ENCODE measurements at places on chromosomes 13 and 19.

GRCh38 chr13:112185466-112185865 lies 118.5 kb downstream of the SOX1 start:
- no peak for DNase-seq

GRCh38 chr13:32246468-32246867 lies 68.7 kb downstream of the ZAR1L start:
- no peak for DNase-seq

DNA sequence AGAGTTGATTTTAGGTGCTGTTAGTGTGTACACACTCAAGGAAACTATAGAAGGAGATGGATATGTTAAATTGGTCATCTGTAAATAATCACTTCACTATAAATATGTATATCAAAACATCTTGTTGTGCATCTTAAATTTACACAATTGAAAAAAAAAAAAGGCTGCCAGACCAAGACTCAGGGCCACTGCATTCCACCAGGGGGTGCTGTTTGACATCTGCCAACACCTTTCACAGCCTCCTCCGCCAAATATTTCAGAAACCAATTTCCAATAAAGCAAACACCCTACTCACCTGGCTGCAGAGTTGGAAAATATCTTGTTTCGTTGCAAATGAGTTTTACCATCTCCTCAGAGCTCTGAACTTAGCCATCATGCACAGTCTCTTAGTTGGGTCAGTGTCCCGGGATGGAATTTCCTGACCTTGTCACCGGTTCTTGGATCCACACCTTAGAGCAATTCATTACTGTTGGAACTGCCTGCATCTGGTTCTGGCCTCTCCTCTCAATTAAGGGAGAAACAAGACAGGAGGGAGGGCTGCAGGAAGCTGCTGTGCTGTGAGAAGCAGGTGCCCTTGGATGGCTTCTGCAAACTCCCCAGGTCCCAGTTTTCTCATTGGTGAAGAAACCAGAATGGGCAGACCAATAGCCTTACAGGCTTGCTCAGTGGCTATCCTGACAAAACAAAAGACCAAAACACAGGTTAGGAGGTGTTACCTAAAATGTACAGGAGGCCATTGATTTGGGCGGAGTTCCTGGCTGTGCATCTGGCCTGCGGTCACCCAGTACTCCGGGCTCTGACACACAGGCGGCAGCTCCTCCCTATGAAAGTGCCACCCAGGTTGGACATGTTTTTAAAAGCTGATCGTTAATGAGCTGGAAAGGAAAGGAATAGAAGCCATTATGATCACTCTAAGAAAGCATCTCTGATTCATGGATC lies 746.6 kb downstream of the UQCRFS1 start:
- peak; percentile 25 for DNase-seq

DNA sequence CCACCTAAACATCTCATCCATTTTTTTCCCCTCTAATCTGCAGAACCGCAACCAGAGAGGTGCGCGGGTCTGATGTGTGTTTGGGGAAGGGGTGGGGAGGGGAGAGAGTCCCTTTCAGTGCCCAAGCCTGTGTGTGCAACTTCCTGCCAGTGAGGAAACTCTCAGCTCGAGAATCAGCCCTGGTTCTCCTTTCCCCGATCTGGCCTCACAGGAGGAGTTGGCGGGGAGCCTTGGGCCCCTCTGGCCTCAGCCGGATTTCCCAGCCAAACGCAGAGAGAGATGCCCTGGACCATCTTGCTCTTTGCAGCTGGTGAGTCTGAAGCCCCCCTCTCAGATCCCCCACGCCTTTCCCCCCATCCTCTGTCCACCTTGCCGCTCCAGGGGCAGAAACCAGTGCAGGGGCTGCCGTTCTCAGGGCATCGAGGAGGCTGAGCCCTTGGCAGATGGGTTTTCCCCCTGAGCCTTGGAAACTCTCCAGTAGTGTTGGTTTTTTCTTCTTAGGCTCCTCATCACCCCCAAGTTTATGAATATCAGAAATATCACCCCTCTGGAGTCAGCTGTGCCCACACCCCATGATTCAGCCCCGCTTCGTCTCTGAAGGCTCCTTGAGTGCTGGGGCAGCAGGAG lies at the start of gene C19orf38:
Gene C19orf38, plus strand, starts transcription at position 186 of the 627 bp plus-strand sequence. Its CDS starts 94 bp downstream, at position 280.
- no peak for DNase-seq

All from T follicular helper cell (primary cell).